ENCODE measurements at places on chromosomes 2 and 18. TPM values are rescaled to one million over a fixed set of nuclear protein-coding genes. Genes with fewer than 3 reads are reported as not detected.

EVA1A gene
- 2.4 TPM for total RNA-seq

PLB1 gene
- 0.45 TPM for total RNA-seq

ERMN gene
- 0.58 TPM for total RNA-seq

DNA sequence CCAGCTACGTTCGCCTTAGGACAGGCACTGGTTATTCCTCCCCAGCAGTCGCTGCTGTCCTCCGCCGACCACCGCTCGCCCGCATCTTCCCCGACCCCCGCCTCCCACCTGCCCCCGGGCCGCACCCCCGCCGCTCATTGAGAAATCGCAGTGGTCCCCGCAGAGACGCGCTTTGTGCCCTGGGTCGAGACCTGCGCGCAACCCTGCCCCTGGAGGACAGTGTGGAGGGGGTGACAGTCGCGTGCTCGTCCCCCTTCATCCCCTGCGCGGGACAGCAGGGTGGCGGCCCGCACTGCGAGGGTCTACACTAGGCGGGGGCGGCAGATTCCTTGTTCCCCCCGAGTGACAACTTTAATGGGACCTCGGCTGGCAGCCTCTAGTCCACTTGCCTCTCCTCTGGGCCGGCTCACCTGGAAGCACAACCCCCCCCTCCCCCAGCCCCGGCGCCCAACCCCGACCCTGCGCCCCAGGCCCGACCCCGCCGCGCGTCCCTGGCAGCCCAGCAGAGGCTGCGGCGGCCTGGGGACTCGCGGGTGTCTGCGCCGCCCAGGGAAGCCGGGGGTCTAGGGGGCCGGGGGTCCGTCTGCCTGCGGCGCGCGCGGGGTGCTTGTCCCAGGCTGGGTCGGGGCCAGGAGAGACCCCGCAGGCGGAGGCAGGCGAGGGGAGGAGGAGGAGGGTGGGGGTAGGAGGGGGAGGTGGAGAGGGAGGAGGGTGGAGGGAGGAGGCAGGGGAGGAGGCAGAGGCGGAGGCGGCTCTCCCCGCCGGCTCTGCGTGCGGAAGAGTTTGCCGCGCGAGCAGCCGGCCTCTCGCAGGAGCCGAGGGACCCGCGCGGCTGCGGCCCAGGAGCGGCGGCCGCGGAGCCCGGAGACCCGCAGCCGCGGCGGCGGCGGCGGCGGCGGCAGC is at the start of gene NPAS2:
Gene NPAS2 (plus strand): TSS at position 770 of the 903 bp plus-strand sequence. CDS start 84,616 bp downstream, outside the sequence.
- H3K27ac ChIP-seq = peak within 1 kb of the TSS; percentile 92
- H3K4me1 ChIP-seq = peaks cover 74% of the 10 kb centered on the region
- DNase-seq = peak; percentile 86
- H3K36me3 ChIP-seq = no peaks in the 10 kb centered on the region
- H3K27me3 ChIP-seq = no peaks in the 10 kb centered on the region

- H3K4me3 ChIP-seq = no peak overlapping the region
- peak; percentile 7 for DNase-seq
- H3K27me3 ChIP-seq = peaks cover 13% of the 10 kb centered on the region
- no peaks in the 10 kb centered on the region for H3K4me1 ChIP-seq
- H3K36me3 ChIP-seq = no peaks in the 10 kb centered on the region
Measured at GRCh38 chr2:234032279-234032856, 18.1 kb upstream of the SPP2 start.

CTAGE1 gene
- total RNA-seq = not detected

CAPN14 gene
- total RNA-seq = not detected

- H3K36me3 ChIP-seq = no peaks in the 10 kb centered on the region
- H3K4me3 ChIP-seq = no peak overlapping the region
- DNase-seq = no peak
Measured at GRCh38 chr18:12109836-12110235, 16.2 kb downstream of the ANKRD62 start.

DNA sequence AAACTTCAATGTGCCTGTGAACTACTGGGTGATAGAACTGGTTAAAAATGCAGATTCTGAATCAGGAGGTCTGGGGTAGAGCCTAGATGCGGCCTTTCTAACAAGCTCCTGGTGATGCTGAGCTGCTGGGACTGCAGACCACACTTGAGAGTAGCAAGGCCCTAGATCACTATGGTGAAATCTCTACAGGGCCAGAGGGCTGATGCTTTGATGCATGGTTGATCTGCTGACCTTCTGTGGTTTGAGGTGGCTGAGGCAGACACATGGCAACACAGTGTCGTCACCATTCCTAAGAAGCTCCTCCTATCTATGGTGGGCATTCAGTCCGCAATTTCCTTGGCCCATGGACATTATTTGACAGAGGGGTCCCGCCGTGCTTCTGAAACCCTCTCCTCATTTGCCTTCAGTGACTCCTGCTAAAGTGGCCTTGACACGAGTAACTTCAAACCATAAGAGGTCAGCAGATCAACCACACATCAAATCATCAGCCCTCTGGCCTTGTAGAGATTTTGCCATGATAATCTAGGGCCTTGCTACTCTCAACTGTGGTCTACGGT is 19.8 kb downstream of the CCDC68 start:
- H3K36me3 ChIP-seq = peaks cover 12% of the 10 kb centered on the region
- H3K4me1 ChIP-seq = no peaks in the 10 kb centered on the region
- no peaks in the 10 kb centered on the region for H3K27me3 ChIP-seq
- no peak overlapping the region for H3K27ac ChIP-seq

GRCh38 chr18:10748641-10749040 is 222.8 kb downstream of the NAPG start:
- H3K27me3 ChIP-seq = no peaks in the 10 kb centered on the region
- no peak overlapping the region for H3K4me3 ChIP-seq
- H3K27ac ChIP-seq = no peak overlapping the region

ANKRD62 gene
- not detected for total RNA-seq

IL1RN gene
- 29.3 TPM for total RNA-seq

DNA sequence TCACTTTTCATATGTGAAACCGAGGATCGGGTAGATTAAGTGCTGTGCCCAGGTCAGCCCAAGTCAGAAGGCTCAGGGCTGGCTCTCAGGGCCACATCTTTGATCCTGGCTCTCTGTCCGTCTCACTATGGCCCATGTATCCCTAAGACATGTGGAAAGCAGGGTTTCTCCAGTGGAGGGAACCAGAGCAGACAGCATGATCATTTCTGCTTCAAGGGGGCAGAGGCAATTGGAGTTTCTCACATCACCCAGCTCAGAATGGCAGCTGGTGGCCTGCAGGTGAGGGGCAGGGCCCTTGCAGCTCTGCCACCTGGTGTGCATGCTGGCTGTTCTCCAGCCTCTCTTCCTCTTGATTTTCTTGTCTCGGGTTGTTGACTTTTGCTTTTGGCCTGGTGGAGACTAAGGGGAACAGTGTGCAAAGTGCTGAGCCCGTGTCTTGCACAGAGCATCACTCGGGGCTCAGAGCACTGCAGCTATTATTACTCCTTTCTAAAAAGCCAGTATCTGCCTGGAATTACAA is 27.0 kb downstream of the LDLRAD4 start:
- H3K27me3 ChIP-seq = no peaks in the 10 kb centered on the region
- no peaks in the 10 kb centered on the region for H3K36me3 ChIP-seq
- no peak overlapping the region for H3K4me3 ChIP-seq
- no peak for DNase-seq
- no peak overlapping the region for H3K27ac ChIP-seq

SMIM21 gene
- total RNA-seq = not detected

GRCh38 chr18:43130716-43131260 is 15.3 kb upstream of the RIT2 start:
- DNase-seq = no peak
- H3K4me3 ChIP-seq = no peak overlapping the region

DNA sequence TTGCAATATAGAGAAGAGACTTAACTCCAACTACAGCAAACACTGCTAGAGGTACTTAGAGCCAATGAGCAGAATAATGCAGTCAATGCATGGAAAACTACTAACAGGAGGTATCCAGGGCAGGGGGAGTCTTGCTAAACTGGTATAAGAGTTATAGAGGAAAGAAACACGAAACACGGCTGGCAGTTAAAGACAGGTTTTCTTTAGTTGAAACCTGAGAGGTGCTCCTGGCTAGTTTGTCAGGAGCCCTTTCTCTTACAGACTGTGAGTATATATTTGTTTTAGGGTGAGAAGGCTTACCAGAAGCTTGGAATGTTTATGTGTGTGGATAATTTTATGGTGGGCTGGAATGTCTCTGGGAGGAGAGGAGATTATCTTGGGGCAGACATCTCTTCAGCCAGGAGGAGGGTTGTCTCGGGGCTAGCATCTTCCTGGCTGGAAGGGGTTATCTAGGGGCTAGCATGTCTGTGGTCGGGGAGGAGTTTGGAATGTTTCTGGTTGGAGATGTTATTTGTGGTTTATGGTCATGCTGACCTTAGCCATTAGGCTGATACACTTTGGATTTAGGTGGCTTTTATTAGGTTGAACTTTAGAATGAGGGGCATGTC is 1048.8 kb downstream of the DPP10 start:
- H3K4me1 ChIP-seq = no peaks in the 10 kb centered on the region
- H3K36me3 ChIP-seq = no peaks in the 10 kb centered on the region
- H3K4me3 ChIP-seq = no peak overlapping the region
- H3K27me3 ChIP-seq = no peaks in the 10 kb centered on the region

GRCh38 chr2:120678251-120678650 is 57.4 kb upstream of the GLI2 start:
- H3K27ac ChIP-seq = no peak overlapping the region
- peak; percentile 47 for DNase-seq
- H3K36me3 ChIP-seq = no peaks in the 10 kb centered on the region
- H3K4me1 ChIP-seq = no peaks in the 10 kb centered on the region
- peaks cover 14% of the 10 kb centered on the region for H3K27me3 ChIP-seq

GRCh38 chr18:44724105-44724778 is 43.6 kb downstream of the SETBP1 start:
- H3K27ac ChIP-seq = peak overlapping the region; percentile 75
- H3K4me1 ChIP-seq = peaks cover 47% of the 10 kb centered on the region
- DNase-seq = no peak
- H3K4me3 ChIP-seq = no peak overlapping the region
- H3K36me3 ChIP-seq = no peaks in the 10 kb centered on the region
- H3K27me3 ChIP-seq = no peaks in the 10 kb centered on the region

GRCh38 chr2:142868229-142868762 is 9.2 kb upstream of the KYNU start:
- peak overlapping the region; percentile 64 for H3K27ac ChIP-seq
- DNase-seq = peak; percentile 77
- H3K36me3 ChIP-seq = no peaks in the 10 kb centered on the region
- H3K4me3 ChIP-seq = no peak overlapping the region
- no peaks in the 10 kb centered on the region for H3K27me3 ChIP-seq
- H3K4me1 ChIP-seq = peaks cover 21% of the 10 kb centered on the region

GRCh38 chr2:10834068-10834655 is 21.6 kb upstream of the PDIA6 start:
- no peak overlapping the region for H3K27ac ChIP-seq
- no peak for DNase-seq
- H3K4me3 ChIP-seq = no peak overlapping the region
- peaks cover 4% of the 10 kb centered on the region for H3K4me1 ChIP-seq
- no peaks in the 10 kb centered on the region for H3K27me3 ChIP-seq

DNA sequence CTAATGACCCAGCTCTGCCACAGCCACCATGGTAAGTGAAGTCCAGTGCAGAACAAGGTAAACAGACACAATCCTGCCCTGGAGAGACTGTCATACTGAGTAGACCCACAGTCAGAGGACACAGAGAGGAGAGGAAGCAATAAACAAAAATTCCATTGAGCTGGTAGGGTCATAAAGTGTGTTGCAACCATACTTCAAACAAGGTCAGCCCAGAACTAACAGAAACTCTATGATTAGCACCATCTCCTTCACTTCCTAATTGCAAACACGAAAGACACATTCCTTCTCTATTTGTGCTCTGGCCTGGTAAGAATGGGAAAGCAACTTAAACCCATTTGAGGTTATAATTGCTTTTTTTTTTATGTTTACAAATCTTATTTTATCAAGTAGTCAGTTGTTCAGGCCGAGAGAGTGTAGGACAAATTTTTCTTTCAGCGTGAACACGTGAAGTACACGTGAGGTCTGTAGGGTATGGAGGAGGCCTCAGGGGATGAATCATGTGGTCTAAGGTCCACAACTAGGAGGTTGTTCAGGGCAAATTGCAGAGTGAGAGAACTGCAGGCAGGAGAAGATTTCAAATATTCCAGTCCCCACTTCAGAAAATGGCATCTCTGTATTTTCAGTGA is 71.4 kb upstream of the GLS start:
- no peaks in the 10 kb centered on the region for H3K27me3 ChIP-seq
- no peak for DNase-seq
- no peak overlapping the region for H3K4me3 ChIP-seq
- H3K27ac ChIP-seq = no peak overlapping the region

DNA sequence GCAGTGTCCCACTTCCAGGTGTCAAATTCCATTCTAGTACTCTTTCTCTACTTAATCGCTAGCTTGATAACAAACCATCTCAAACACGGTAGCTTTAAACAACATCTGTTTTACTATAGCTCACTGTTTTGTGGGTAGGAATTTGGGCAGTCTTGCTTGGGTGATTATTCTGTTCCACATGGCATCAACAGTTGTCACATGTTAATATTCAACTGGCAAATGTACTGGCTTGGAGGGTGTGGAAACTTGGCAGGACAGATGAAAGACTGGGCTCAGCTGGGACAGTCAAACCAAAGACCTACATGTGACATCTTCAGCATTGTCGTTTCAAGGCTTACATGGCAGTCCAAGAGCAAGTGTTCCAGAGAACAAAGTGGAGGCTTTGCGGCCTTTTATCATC is 241.8 kb downstream of the PTH2R start:
- H3K27ac ChIP-seq = no peak overlapping the region
- H3K4me3 ChIP-seq = no peak overlapping the region
- H3K27me3 ChIP-seq = no peaks in the 10 kb centered on the region
- DNase-seq = no peak
- H3K4me1 ChIP-seq = no peaks in the 10 kb centered on the region
- H3K36me3 ChIP-seq = no peaks in the 10 kb centered on the region

DNA sequence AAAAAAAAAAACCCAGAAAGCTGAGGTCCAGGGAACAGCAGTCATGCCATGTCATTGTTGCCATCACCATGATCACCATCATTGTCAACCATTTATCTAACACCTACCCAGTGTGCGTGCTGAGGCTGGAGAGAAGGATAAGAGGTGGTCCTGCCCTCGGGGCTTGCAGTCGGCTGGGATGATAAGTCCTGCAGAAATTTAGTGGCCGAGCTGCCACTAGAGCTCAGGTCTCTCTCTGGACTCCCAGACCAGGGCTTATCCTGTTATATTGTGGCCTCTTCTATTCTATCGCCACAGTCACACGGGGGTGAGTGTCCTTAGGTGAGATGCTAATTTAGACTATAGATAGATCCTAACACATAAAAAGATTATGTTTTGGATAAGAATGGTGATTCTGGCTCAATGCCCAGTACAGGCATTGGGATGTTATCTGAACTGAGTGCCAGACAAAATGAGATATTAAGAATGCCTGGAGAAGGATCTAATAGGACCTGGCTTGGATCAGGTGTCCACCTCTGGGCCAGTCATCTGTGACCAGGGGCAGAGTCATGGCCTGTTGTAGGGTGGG is 43.2 kb upstream of the YWHAQ start:
- no peak overlapping the region for H3K27ac ChIP-seq
- H3K27me3 ChIP-seq = no peaks in the 10 kb centered on the region
- peaks cover 9% of the 10 kb centered on the region for H3K4me1 ChIP-seq
- no peak overlapping the region for H3K4me3 ChIP-seq

Data from stomach (tissue), 19 donors.